Stimulated activated CD8-positive, alpha-beta memory T cell treated with anti-CD3 and anti-CD28 coated beads, Interleukin-4, amount 100 ng/mL, for 1 hour (primary cell): ENCODE measurements at places on chromosomes 12 and 14.

GRCh38 chr14:92654239-92654901, 94.1 kb downstream of the LGMN start:
- DNase-seq: no peak

GRCh38 chr12:130431176-130431575, 93.5 kb downstream of the PIWIL1 start:
- DNase-seq: no peak

- DNase-seq: no peak
Observed at GRCh38 chr12:89663577-89664357, 44.9 kb downstream of the ATP2B1 start.

GRCh38 chr12:618605-619004, 44.6 kb downstream of the NINJ2 start:
- DNase-seq: no peak

- DNase-seq: no peak
Observed at GRCh38 chr14:68576496-68577244, 216.2 kb downstream of the ZFP36L1 start.

DNA sequence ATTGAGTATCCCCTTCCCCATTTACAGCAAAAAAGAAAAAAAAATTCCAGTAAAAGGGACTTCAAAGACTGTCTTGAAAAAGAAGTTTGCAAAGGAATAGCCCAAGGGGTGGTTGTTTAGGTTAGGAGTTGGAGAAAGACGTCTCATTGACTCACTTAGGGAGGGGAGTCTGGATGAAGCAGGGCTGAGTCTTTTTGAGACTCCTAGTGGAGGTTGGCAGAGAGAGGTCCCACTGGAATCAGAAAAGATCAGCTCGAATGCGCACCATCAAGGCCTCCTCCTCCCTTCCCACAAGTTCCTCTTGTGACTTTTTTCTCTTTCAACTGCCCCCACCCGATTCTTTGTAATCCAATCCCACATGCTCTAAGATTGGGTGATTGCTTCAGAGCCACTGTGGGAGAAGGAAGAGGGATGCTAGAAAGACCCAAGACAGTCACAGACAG, 1.9 kb downstream of the ARHGEF40 start:
- DNase-seq: no peak

- DNase-seq: no peak
Observed at GRCh38 chr12:93360688-93361087, 17.0 kb upstream of the NUDT4 start.
